ENCODE measurements at places on chromosomes 2 and 18. TPM values are rescaled to one million over a fixed set of nuclear protein-coding genes. Genes with fewer than 3 reads are reported as not detected.

The C2orf81 gene
- total RNA-seq: 1.5 TPM

- no peak for DNase-seq
Measured at GRCh38 chr2:218869064-218869463, 9.5 kb downstream of the WNT6 start.

The FOXI3 gene
- total RNA-seq: not detected

The VWA3B gene
- not detected for total RNA-seq

- DNase-seq: no peak
Measured at GRCh38 chr18:58785171-58785805, 79.4 kb upstream of the ZNF532 start.

DNA sequence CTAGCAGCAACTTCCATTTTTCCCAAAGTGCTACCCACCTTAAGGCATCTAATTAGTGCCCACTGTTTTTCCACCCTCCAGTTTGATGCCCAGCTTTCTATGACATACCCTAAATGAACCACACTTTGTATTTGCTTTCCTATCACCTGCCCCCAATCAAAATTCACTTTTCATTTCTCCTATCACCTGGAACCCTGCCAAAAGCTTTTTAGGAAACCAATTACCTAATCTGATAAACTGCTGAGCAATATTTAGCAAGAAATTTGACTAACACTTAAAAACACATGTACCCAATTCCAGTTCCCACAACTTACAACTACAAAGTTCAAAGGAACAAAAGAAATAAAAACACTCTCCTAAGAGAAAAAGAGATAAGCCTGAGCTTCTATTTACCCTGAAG, 71.7 kb downstream of the IKZF2 start:
- DNase-seq: no peak

GRCh38 chr2:190500054-190500502, 34.4 kb downstream of the NEMP2 start:
- DNase-seq: no peak

DNA sequence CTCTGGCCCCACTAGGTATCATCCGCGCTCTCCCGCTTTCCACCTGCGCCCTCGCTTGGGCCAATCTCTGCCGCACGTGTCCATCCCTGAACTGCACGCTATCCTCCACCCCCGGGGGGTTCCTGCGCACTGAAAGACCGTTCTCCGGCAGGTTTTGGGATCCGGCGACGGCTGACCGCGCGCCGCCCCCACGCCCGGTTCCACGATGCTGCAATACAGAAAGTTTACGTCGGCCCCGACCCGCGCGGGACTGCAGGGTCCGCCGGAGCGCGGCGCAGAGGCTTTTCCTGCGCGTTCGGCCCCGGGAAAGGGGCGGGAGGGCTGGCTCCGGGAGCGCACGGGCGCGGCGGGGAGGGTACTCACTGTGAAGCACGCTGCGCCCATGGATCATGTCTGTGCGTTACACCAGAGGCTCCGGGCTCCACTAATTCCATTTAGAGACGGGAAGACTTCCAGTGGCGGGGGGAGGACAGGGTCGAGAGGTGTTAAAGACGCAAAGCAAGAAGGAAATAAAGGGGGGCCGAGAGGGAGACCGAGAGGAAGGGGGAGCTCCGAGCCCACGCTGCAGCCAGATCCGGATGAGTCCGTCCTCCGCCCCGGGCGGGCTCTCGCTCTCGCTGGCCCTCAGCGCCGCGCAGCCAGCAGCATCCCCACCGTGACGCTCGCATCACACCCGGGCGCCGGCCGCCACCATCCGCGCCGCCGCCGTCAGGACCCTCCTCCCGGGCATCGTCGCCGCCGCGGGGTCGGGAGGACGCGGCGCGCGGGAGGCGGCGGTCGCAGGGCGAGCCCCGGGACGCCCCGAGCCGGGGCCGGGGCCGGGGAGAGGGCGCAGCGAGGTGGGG, 664 bp downstream of the NETO1 start:
- DNase-seq: no peak
